Caki2 (cell line): ENCODE measurements at places on chromosomes 2 and 18.

DNA sequence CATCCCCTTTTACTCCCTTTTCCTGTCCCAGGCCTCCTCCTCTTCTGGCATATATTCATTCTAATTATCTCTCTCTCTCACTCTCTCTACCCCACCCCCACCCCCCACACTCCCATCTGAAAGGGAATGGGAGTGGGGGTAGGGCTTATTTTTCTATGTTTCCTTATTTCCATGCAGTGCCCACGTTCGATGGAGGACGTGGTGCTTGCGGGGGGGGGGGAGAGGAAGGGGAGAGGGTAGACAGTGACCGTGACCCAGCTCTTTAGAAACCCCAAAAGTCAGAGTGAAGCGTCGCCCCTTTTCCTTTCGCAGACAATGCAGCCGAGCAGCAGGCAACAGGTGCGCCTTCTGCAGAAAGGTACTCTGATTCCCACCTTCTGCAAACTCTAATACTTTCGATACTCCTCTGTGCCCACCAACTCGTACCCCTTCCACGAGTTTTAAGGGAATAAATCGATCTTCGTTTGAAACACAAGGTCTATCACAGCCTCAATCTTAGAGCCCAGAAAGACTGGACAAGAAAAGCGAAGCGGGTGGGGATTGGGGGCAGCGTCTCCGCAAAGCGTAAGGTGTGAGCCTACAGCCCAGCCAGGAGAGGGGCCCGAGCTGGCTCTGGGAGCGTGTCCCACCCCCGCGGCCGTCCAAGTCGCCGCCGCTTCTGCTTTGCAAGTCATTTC, 891 bp upstream of the NR4A2 start:
- peak; percentile 24 for DNase-seq

- DNase-seq: no peak
Measured at GRCh38 chr18:13076886-13077285, 85.7 kb downstream of the CEP192 start.

GRCh38 chr2:222424276-222424728, at the start of gene SGPP2:
TSS of gene SGPP2 (plus strand) at chr2:222424543. CDS start at chr2:222424603, 60 bp downstream.
- no peak for DNase-seq

DNA sequence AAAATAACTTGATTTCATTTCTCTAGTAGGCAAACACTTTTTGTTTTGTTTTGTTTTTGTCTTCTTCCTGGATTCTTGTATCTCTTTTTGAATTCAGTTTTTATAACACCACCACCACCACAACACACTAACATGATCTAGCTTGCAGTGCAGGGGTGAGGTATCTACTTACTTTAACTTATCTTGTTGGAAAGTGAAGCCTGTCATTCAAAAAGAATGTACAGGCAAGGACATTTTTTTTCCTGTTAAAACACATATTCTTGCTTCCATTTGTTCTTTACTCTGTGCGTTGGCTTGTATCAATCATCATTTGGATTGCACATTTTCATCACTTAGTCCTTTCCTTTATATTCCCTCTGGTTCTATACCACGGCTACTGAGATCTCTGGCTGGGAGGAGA, 824.2 kb downstream of the PLCL1 start:
- no peak for DNase-seq

DNA sequence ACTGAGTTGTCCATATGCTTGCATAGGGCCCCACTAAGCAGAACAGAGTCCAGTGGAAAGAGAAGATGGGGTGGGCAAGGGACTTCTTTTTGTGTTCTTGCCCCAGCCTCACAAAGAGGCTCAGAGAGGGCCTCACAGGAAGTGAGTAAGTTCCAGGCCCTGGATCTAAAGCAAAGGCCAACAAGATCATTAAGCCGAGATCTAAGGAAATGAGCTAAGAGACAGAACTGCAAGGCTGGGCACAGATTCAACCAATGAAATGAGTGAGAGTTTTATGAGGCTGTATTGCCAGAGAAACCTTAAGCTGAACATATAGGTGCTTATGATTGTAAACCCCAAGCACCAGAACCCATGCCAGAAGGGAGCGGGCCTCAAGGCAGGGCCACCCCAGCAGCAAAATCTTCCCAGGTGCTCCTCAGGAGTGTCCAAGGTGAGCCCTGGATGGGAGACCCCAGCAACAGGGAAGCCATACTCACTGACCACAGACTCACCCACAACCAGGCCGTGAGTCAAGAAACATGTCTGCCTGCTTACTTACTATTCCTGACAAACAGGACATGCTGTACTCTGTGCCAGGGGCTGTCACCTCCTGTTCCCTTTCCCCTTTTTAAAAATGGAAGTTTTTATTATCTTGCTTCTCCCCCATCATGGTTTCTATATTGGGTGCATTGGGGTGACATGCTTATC, 40.2 kb downstream of the SLC14A1 start:
- DNase-seq: no peak

GRCh38 chr2:162480067-162480466, 136.1 kb downstream of the GCA start:
- DNase-seq: no peak

DNA sequence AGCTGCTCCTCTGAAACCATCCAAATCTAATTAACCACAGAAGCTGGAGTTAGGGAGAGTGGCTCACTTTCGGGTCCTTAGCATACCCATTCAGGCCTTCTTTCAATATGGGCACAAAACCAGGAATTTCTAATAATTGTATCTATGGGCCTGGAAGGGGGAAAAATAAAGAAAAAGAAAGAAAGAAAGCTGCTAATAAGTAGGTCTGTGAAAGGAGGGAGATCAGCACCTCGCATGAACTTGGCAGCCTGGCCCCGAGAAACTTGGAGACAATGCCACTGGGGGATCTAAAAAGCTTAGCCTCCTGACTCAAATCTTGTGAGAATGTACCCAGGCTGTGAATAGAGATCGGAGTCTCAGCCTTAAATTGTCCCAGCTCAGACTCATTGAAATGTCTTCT, 252.1 kb upstream of the SLC14A2 start:
- no peak for DNase-seq

GRCh38 chr18:60500960-60501359, 128.4 kb upstream of the MC4R start:
- no peak for DNase-seq

- DNase-seq: no peak
Measured at GRCh38 chr2:11393711-11394236, 49.3 kb upstream of the ROCK2 start.

GRCh38 chr2:109719871-109720270, 74.2 kb upstream of the RGPD5 start:
- no peak for DNase-seq

- DNase-seq: no peak
Measured at GRCh38 chr18:79848579-79849327, 51.0 kb downstream of the KCNG2 start.

- no peak for DNase-seq
Measured at GRCh38 chr2:17803497-17803896, 12.8 kb upstream of the MSGN1 start.

GRCh38 chr2:223046470-223047040, 5.4 kb upstream of the KCNE4 start:
- DNase-seq: no peak

DNA sequence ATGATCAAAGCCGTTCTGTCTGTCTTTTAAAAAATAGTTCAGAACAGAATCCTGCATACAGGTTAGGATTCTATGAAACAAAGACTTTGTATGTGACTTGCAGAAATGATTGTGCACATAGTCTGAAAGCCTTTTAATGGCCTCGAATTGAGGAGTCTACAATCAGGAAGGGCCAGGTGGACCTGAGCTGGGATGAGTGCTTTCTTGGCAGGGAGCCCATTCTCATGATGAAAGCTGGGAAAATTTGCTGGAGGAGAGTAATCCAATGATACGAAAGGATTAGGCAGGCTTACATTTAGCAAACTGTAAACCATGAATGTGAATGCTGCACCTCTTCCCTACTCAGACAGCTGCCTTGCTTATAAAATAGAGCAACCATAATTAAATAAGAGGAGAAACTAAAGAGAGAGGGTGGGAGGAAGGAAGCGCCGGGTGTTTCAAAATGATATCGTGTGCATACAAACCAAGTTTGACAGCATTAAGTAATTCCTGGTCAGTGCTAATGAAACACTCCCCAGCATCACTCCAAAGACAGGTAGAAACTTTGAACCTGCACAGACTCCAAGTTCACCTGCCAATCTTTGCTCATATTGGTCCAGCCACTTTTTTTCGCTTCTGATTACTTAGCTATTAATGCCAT, 23.7 kb upstream of the CXCR4 start:
- DNase-seq: no peak

GRCh38 chr2:151716721-151717120, 17.6 kb downstream of the NEB start:
- peak; percentile 37 for DNase-seq

DNA sequence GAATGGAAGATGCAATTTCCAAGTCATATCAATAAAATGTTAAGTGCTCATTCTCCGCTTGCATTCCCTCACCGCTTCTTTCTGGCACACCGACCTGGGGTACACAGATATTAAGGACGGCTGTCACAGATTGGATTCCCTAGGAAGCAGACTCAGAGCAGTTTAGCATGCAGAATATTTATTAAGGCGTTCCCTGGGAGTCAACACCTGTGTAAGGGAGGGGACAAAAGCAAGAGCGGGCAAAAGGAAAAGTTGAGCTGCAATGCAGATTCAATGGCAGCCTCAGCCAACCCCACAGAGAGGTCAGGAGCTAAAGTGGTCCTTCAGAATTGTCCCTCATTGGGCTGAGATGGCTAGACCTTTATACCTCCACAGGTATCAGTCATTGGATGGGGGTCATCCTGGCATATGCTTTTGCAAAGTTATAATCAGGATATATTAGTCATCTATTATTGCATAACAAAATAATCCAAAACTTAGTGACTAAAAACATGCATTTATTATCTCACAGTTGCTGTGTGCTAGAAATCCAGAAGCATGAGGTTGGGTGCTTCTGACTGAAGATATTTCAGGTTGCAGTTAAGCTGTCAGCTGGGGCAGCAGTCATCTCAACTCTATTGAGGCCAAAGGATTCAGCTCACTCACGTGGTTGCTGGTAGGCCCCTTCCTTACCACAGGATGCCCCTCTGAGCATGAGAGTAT, 27.0 kb upstream of the INO80D start:
- DNase-seq: no peak

DNA sequence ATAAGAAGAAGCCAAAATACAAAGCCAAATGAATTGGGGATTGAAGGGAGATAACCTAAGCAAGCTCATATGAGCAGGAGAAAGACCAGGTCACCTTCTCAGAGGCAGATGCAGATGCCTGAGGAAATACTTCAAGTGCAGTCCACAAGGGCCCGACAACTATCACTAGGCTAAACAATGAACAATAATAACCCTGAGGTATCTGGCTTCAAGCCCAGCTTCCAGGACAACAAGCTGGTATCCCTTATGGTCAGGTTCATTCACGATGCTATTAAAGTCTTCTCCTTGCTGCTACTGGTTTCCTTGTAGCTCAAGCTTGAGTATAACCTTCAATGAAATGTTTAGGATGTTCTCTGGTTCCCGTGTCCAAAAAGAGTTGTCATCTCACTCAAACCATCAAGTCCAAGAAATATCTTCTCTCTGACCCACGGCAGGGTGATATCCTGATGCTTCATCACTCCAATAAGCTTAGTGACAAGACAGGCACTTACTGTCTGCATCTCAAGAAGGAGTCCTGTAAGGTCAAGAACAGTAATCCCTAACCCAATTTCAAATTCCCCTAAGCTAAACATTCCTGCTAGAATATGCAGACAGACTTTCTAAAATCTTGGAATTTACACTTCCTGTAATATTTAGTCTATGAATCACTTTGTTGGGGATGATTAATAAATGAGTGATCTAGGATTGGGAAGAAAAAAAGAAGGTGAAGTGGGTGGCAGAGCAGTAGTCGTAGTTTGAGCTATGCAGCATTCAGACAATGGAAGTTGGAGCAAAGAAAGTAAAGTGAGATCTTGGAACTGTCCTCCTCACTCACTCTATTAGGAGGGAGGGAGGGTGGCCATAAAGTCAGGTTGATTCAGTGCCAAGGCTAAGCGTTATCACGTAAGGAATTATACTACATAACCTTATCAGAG, 33.1 kb downstream of the CHN1 start:
- DNase-seq: peak; percentile 91

- no peak for DNase-seq
Measured at GRCh38 chr18:70194227-70194890, 11.1 kb downstream of the RTTN start.

DNA sequence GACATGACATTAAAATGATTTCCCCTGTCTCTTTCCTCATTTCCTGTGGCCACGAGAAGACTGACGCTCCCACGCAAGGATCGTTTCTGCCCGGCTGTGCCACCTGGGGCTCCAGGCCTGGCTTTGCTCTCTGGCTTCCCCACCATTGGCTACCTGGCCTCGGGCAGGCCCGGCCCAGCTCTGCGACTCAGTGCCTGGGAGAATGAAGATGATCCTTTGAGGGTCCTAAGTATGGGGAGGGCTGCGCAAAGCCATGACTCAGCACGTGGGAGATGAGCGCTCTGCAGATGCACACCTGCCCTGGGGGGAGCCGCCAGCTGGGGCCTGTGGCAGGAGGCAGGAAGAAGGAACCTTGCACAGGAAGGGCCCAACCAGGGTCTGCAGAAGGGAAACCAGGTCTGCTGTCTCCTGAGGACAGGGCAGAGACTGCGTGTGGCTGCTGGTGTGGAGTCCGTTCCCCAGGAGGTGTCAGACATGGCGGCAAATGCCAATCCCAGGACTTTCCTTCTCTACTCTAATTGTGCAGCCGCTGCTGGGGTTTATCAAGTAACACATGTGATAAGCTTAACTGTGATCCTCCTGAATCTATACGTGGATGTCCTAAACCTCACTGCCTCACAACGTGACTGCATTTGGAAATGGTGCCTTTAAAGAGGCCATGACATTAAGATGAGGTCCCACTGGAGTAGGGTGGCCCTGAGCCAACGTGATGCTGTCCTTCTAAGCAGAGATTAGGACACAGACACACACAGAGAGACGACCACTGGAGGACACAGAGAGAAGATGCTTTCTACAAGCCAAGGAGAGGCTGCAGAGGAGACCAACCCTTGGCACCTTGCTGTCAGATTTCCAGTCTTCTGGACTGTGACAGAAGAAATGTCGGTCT, 32.9 kb downstream of the MBP start:
- DNase-seq: no peak

DNA sequence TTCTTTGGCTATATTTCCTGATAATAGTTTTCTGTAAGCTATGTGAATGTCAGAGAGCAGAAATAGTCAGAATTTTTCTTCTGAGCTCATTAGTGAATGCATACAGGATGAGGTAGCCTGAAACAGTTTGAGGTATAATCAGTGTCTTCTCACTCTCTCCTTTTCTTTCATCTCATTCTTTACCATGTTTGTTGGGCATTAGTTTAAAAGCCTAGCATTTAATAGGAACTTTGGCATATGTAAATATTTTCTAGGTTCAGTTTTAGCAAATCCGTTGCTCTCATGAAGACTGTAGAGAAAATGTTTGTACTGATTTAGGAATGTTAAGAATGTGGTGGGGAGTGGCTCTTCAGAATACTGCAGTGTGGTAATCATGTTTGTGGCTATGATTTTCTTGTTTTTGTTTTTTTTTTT, 119.4 kb downstream of the PARD3B start:
- peak; percentile 77 for DNase-seq

DNA sequence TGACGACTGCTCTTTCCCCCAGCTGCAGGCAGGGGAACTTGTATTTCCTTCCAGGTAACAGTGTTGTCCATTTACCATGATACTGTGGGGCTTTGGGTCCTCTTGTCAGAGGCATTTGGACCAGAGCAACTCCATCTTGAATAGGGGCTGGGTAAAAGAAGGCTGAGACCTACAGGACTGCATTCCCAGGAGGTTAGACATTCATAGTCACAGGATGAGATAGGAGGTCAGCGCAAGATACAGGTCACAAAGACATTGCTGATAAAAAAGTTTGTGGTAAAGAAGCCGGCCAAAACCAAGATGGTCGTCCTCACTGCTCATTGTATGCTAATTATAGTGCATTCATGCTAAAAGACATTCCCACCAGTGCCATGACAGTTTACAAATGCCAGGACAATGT, 249.5 kb downstream of the SLC4A3 start:
- DNase-seq: no peak

GRCh38 chr2:48578313-48578712, 39.3 kb upstream of the GTF2A1L start:
- DNase-seq: no peak
